ENCODE measurements at places on chromosomes 1 and 21.

- no peak for DNase-seq
Measured at GRCh38 chr1:24641646-24642151, 1.4 kb upstream of the SRRM1 start.

DNA sequence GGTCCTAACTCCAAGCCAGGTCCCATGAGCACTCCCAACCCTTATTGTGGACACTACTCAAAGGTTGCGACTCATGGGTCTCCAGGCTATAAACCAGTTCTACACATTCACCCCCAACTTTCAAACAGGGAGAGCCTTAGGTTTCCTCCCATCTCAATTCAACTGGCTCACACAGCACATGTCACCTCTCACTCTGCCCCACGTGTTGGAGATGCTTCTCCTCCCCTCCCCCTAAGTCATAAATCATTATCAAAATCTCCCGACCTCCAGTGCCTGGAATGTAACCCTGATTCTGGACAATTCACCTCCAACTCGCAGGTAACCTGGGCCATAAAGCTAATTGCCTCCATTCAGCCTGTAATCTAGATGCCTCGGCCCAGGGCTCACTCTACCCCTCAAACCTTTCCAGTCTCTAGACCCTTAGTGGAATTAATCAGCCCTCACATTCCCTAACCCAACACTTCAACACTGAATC is 595 bp downstream of the AK2 start:
- no peak for DNase-seq

- DNase-seq = no peak
Measured at GRCh38 chr1:104795931-104796330, 1046.2 kb downstream of the AMY1C start.

DNA sequence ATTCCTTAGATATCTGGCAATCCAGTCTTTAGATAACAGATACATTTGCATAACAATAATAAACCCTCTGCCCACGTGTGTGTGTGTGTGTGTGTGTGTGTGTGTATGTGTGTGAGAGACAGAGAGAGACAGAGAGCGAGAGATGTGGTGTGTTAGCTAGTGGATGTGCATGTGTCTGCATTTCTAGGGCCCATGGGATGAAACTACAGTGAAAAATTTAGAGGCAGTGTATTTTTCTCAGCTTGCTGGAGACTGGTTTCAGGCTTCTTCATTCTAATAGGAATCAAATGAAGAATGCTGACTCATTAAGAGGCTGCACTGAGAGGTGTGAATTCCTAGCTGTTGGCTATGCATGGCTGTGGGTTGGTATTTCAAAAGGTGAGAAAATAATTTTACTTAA is 303.2 kb downstream of the LMX1A start:
- no peak for DNase-seq

- no peak for DNase-seq
Measured at GRCh38 chr1:156063997-156064285, 3.0 kb downstream of the RAB25 start.

GRCh38 chr1:8873001-8873400 is 5.5 kb downstream of the ENO1 start:
- DNase-seq = no peak

DNA sequence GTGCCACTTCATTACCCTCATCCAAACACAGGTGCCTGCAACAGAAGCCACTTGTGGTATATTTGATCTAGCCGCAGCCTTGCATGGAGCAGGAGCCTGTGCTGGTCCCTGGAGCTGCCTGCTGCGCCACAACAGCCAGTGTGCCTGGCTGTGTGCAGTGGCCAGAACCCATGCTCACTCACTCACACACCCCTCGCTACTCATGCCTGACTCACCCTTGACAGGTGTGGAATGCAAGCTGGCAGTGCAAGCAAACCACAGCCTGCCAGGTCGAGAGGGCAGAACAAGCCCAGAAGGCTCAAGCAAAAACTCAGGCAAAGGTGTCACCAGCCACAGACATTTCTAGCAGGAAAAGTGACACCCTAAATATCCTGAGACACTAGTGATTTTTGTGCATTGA is 1510.9 kb downstream of the KCNT2 start:
- peak; percentile 37 for DNase-seq

GRCh38 chr1:75559136-75559535 is 51.8 kb downstream of the SLC44A5 start:
- DNase-seq = no peak

GRCh38 chr1:113759333-113760101 is at the start of gene PHTF1:
TSS of gene PHTF1 (minus strand) at chr1:113759486. CDS start at chr1:113758703, 783 bp downstream.
- DNase-seq = no peak

DNA sequence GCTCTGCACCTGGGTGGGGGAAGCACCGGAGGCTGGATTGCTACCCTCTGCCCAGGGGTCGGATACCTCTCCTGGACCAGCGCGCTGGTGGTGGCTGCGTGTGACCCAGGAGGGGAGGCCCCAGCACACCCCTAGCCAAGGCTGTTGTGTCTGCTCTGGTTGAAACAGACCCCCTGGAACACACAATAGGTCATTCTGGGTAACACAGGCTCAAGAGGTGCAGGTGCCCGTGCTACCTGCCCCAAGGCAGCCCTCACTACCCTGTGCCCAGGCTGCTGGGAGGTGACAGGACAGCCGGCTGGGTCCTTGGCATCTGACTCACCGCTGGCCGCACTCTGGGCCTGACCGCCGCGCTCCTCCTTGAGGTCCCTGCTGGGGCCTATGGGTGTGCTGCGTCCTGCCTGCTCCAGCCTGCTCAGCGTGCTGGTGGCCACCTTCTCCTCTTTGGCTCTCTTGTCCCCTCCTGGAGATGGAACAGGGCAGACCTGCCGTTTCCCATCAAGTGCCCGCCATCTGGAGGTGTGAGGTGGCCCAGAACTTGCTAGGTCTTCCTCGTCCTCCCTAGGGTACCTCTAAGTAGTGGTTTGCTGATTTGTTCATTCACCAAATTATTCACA is 30.0 kb downstream of the ZBTB17 start:
- no peak for DNase-seq

DNA sequence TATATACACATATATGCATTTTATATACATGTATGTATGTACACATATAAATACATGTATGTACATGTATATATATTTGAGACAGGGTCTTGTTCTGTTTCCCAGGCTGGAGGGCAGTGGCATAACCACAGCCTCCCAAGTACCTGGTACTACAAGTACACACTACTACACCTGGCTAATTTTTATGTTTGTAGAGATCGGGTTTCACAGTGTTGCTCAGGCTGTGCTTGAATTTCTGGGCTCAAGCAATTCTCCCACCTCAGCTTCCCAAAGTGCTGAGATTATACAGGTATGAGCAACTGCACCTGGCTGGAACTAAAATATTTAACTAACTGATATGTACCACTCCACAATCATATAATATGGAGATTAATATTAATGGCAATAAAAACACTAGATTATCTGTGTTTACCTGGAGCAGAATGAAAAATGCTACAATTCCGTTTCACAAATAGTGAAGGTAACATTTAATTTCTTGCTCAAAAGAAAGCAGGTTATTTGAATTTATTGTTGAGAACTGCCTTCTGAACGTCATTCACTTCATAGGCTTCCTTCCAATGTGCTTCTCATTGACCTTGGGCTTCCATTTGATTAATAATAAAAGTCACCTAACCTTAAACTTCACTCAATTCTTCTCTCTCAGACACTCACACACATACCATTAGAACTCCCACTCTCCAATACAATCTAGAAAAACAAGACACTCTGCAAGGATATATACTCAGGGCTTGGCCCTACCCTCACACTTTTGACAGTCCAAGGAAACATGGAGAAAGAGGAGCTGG is 57.0 kb downstream of the PTGER3 start:
- no peak for DNase-seq

DNA sequence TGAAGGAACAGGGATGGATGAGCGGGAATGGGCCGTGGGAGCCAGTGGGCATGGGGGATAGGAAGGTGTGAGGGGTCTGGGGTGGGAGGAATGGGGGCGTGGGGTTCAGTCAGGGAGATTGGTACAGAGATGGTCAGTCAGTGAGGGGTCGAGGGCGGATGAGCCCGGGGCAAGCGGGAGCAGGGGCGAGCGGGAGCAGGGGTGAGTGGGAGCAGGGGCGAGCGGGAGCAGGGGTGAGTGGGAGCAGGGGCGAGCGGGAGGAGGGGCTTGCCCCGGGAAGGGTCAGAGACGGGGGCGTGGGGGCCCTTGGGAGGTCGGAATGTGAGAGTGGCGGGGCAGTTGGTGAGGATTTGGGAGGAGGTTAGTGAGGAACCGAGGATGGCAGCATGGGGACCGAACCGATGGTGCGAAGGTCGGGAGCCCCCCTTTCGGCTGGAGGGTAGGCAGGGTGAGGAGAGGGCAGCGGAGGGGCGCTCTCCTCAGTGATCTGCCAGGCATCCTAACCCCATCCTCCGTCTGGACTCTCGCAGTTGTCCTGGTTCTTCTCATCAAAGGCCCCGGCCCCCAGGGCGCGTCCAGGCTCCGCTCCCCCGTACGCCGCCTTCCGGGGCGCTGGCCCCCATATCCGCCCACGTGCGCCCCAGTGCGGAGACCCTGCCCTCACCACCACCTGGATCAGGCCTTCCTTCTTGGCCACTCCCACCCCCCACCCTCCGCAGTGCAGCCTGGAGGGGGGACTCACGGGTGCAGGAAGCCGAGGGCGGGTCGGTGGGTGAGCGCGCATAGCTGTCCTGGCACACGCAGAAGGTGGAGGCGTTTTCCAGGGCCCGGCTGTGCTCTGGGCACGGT is 11.2 kb downstream of the EPHA10 start:
- no peak for DNase-seq

DNA sequence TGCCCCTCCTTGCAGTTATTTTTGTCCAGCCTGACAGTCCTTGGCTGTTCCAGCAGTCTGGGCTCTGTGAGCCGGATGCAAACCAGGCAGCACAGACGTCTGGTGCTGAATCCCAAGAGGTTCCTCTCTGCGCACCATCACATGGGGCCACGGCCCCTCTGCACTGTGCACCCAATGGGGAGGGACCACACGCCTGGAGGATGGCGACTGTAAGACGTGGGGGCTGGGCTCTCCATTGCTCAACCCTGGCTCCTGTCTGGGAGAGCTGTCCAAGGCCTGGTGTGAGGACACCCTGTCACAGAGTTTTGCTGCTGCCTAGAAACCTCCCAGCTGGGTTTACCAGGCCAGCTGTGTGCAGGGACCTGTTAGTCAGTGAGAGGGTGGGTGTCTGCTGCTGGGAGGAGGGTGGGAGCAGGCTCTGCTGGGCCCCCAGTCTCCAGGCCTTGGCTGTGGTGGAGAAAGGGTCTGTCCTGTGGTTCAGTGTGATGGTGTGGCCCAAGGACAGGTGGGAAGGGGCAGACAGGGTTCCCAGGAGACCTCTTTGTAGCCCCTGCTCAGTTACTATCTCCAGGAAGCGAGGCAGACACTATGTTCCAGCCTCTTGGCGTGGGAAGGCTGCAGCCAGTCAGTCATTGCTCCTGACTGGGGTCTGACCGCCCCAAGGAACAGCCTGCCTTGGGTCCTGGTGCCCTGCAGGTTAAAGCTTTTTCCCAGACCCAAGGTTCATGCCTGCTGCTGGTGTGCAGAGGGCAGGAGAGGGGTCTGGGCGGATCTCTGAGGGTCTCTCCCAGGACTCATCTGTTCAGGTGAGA is 13.8 kb downstream of the HEYL start:
- no peak for DNase-seq

GRCh38 chr1:200342511-200343311 is 67.1 kb downstream of the ZNF281 start:
- no peak for DNase-seq

DNA sequence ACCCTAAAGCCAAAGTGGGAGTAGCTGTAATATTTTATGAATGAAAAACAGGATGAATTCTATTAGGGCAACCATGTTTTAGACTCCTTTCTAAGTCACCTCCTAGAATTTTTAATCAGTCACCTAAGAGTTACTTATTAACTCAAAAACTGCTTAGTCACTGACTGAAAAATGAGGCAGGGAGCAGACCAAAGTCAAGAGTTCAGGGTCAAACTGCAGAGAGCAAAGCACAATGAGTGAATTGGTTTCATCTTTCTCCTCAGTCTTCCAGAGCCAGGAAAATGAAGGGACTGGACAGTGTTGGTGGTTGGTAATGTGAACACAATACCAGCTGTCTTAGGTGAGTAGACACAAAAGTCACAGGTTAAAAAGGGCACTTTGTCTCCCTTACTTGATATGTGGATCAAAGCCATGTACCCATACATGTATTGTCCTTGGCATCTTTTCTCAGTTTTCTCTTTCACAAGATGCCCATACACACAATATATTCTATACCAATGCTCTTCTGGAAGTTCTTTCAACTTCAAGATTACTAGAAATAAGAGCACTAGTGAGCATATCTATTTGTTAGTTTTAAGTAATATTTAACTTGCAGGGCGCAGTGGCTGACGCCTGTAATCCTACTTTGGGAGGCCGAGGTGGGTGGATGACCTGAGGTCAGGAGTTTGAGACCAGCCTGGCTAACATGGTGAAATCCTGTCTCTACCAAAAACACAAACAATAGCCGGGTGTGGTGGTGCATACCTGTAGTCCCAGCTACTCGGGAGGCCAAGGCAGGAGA is 42.2 kb downstream of the ATP1B1 start:
- no peak for DNase-seq

GRCh38 chr21:21612466-21612865 is 614.3 kb downstream of the NCAM2 start:
- DNase-seq = no peak

DNA sequence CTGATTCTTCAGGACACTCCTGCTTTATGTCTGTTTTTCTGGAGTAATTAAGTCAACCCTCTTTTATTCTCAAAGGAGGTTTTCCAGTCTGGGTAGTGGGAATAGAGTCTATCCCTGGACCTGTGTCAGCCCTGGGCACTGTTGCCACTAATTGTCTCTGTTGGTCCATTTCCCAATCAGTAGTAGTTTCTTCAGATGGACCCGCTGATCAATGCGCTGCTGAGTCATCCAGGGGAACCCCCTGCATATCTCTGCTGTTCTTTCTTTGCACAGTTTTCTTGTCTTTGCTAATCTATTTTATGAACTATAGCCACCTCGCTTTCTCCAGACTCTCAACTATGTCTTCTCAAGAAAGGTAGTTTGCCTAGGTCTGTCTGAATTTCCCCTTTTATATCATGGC is 82.5 kb downstream of the TNNI3K start:
- no peak for DNase-seq

- no peak for DNase-seq
Measured at GRCh38 chr1:18243503-18244175, 136.0 kb downstream of the IGSF21 start.

DNA sequence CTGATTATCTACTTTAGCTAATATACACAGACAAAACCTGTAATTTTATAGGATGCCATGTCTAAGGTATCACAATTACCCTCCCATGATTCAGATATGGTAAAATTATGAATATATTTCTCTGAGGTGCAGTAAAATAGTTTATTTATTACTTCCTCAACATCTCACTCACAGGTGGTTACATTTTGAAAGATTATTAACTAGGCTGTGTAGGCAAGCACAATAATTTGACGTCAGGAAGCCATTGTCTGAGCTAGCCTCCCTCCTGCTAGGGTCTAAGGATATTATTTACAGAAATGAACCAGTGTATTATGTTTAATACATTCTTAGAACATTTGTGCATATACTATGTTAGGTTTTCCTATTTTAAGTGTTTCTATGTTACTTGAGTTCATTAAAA is 69.9 kb upstream of the ADGRL2 start:
- DNase-seq = no peak

DNA sequence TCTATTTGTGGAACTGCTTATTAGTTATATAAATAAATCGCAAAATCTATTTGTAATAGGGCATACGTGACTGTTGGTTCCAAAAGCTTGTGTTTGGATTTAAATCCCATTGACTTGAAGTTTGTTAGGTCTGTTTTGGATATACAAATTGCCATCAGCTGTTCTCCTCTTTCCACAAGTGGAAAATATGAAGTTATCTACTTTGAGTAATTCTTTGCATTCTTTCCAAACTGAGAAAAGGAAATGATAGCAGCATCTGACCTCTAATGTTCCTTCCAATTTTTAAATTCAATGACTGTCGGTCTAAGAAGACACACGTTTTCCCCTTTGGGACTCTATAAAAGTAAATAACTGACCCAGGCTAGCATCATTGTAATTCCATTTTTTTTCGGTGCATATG is 165.7 kb upstream of the SGIP1 start:
- DNase-seq = no peak
